Activated CD4-positive, alpha-beta T cell treated with anti-CD3 and anti-CD28 coated beads, Interleukin-2, Interleukin-6, amounts not matched to agents 100 ng/mL and 50 ng/mL, durations not matched to agents 16 hours and 8 hours (primary cell): ENCODE measurements at places on chromosomes 12 and 14.

DNA sequence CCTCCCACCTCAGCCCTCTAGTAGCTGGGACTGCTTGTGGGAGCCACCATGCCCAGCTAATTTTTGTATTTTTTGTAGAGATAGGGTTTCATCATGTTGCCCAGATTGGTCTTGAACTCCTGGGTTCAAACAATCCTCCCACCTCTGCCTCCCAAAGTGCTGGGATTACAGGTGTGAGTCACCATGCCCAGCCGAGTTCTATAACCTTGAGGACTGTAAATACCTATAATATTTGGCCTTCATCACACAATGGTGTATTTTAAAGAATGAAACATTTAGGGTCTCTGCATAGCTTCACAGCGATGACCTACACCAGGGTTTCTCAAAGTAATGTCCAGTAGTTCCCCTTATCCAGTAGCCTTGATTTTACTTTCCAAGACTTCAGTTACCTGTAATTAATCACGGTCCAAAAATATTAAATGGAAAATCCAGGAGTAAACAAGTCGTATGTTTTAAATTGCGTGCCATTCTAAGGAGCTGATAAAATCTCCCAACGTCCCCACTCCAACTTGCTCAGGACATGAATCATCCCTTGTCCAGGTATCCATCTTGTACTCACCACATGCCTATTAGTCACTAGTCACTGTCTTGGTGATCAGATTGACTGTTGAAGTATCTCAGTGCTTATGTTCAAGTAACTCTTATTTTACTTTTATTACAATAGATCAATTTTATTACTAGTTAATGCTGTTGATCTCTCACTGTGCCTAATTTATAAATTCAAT, 368.2 kb downstream of the BTG1 start:
- peak; percentile 4 for DNase-seq

GRCh38 chr12:92784797-92785562, 82.2 kb downstream of the PLEKHG7 start:
- DNase-seq = peak; percentile 70

DNA sequence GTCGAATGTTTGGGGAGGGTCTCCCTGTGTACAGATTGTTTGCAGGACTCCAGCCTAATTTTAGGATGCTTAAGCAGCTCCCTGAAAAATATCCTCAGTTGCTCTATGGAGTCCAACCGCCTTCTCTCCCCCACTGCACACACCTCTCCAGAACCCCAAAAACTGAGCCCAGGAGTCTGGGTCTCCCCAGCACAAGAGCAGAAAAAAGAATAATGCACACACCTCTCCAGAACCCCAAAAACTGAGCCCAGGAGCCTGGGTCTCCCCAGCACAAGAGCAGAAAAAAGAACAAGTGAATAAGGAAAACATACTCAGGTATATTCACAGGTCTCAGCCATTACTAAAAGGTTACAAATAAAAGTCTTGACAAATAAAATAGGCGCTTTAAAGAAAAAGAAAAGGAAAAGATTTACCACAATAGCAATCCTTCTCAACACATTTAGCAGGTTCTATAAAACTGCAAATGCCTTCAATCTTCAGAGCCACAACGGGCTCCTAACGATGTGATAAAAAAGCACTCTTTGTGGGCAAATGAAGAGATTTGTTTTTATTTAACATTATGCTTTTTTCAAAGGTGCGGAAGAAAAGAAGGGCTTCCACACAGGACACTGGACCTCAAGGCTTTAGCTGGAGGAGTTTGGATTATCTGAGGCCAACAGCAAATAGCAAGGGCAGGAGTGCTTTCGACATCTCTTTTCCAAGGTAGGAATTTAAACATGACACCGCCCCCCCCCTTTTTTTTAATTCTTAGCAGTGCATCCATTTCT, 8.2 kb downstream of the BCL11B start:
- DNase-seq = no peak

GRCh38 chr14:96084796-96085195, 45.6 kb downstream of the C14orf132 start:
- no peak for DNase-seq

DNA sequence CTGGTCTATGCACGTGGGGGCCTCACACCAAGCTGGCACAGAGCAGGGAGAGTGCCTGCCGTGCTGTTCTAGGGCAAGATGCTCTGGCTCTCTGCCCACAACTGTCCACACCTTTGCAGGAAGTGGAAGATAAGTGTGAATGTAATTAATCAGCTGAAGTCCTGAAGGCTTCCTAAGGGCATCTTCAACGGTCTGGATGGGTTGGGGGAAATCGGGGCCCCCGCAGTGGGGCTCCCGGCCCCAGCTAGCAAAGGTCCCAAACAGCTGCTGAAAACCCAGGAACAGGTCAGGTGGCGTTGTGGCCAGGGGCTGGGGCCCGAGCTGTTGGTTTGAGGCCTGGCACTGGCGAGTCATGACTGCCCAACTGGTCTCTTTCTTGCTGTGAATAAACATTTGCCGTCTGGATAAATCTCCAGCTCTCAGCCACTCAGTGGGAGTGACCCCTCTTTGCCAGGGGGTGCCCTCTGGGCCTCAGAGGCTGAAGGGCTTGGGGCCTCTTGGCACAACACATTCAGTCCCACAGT, 6.7 kb upstream of the SLC25A29 start:
- no peak for DNase-seq

DNA sequence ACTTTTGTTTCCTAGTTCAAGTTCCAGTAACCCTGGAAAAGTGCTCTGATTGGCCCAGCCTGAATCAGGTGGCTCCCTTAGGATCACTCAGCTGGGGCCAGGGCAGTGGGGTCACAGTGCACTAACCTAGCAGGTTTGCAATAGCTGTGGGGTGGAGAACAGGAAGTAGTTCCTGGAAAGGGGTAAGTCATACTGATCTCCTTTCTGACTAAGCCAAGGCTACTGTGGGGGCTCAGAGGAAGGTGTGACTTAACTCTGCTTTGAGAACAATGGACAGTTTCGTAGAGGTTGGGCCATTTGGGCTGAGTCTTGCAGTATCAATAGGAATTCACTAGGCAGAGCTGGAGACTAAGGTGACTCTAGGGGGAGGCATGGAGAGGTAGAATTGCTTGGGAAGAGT, 89.4 kb downstream of the KIF26A start:
- DNase-seq = peak; percentile 83

DNA sequence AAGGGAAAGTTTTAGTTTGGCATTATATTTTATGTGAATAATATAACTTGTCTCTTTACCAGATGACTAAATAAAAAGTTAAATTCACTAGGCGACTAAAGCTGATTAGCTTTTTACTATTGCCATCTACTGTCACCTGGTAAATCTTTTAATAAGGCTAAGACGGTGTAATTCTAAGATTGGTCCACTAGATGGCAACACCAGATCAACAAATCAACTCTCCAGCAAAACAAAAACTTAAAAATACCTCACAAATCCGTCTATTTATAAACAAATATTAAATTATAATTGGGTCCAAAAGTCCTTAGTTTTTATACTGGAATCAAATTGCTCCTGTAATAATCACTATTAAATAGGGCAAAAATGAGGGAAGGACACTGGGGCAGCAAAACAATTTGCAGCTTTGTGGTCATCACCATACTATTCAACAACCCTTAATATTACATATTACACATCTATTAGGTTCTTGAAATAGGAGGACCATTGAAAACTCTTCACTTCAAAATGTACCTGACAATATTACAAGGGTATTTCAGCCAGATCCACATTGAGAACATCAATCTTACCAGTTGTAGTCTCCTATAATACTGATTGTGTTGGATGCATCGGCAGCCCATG, 47.9 kb downstream of the GALC start:
- peak; percentile 41 for DNase-seq
